ENCODE measurements at places on chromosomes 2 and 18.

DNA sequence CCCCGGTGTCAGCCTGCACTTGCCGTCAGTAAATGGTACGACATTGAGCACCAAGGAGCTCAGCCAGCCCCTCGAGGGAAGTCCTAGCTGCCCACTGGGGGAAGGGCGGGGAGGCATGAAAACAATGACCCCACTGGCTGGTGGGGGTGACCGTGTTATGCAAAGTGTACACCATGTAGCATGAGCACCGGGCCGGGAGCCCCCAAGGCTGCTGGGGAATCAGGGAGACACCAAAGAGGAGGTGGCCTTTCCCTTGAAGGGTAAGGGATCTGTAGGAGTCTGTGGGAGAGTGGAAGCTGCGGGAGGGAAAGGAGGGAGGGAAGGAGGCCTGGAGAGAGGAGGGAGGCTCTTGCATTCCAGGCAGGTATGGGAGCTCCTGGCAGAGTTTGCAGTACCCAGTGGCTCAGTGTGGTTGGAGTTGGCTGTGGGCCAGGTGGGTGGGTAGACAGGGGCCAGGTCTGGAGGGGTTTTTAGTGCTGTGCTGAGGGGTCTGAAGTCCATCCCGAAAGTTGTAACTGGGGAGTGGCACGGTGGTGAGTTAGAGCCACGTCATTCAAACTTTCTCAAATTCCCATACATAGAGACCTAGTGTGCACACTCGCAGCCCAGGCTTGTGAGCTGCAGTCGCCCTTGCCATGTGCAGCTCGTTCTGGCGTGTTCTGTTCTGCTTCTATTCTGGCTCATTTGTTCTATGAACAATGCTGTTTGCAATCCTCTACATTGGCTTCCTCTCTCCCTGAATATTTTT lies 22.4 kb downstream of the RRM2 start:
- DNase-seq, result no peak

GRCh38 chr2:25323042-25323514 lies 18.6 kb downstream of the DNMT3A start:
- peak; percentile 81 for DNase-seq

- DNase-seq, result no peak
Measured at GRCh38 chr2:141508806-141509595, 621.8 kb downstream of the LRP1B start.

DNA sequence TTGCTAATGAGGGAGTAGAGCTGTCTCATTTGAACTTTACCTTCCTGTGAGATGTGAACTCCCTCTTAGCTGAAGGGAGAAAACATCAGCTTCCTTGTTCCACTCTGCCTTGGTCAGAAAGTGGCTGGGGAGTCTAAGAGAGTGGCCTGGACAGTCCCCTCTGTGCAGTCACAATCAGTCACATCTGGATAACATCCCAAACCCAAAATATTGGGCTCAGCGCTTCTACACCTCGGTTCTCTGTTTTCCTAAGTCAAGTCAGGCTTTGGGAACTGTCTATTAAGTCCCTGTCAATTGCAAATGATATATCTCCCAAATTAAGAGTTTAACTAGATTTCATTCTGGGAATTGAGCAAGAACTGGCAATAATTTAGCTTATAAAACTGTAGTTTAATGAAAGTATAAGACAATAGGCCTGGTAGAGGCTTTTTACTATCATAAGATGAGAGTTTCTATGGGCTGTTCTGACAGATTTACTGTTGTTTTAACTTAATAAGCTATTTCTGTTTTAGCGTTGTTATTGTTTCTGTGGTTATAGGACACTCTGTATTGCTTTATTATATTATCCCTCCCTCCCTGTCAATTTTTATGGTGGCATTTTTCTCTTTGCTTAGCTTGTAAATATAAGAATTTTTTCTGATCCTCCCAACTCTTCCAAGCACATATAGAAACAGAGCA lies 135.1 kb upstream of the LHCGR start:
- no peak for DNase-seq

- DNase-seq, result no peak
Measured at GRCh38 chr2:233813236-233814055, 35.3 kb downstream of the MROH2A start.

DNA sequence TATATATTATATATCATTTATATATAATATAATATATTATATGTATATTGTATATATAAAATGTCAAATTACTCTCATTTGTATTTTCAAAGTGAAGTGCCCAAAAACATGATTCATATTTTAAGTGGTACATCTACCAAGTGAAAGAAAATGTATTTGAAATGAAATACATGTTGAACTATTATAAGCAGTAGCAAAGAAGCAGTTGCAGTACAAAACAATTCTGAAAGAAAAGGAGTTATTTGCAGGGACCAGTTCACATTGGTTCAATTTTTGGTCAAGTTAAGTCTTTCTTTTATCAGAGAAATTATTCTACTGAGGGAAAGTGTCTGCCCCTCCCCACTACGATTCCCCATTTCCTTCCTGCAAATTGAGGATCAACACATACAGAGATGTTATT lies 51.9 kb downstream of the APLF start:
- no peak for DNase-seq

DNA sequence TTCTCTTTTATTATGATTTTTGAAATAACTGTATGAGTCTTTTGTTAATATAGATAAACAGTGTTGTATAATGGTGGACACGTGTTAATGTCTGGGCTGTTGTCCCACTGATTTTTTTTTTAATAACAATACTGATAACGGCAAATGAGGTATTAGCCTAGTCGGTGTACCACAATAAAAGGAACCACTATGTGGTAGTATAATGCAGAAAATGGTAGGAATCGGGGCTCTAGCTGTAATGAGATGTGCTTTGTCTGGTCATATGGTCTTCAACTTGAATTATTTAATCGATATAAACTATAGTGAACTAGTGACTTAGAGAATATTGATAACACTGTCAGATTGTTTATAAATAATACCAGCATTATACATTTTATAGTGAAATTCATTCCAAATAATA lies 517.9 kb upstream of the SPHKAP start:
- no peak for DNase-seq

DNA sequence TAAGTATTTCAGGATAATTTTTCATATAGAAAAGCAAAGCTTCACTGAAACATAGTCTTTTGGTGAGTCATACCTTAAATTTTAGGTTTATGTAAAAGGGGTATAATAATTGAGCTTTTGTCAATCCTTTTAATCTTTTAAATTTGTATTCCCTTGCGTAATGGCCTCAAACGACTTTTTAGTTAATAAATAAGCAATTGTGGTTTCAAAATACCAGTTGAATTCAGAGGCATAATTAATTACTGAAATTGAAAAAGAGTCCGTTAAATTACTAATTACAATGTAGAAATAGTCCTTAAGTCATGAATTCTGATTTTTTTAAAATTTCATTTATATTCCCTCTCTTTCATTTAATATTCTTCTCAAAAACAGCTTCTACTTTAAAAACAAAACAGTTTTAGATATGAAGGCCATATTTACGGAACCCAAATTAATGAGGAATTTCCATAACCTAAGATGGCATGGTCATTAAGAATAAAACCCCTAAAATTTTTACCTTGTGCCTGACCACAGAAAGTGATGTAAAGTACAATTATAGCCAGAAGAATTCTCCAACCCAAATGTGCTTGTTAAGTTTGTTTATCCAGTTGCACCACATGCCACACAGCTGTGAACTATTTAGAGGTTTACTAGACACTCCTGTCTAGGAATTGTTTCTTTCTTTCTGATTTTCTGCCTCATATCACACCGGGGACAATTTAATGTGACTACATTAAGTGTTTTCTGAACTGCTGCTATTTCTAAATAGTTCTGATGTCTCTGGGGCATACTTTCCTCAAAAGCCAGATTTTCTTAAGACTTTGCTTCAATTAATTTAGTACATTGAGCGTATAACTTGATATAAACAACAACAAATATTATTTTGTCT lies 60.7 kb upstream of the ITGA4 start:
- no peak for DNase-seq

GRCh38 chr18:11987527-11987926 lies 6.2 kb downstream of the IMPA2 start:
- no peak for DNase-seq

DNA sequence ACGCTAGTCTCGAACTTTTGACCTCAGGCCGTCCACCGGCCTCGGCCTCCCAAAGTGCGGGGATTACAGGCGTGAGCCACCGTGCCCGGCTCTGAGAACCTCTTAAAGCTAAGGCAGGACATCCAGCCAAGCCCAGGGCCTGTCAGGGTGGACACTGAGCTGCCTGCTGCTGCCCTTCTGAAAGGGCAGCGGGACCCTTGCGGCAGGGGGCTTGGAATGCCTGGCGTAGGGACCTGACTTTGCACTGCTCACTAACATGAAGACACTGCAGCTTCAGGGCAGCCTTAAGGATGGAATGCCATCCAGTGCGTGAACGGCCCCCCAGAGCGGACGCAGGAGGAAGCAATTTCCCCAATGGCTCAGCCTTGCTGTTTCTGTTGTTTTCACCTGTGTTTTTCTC lies 9.0 kb downstream of the CYS1 start:
- no peak for DNase-seq

DNA sequence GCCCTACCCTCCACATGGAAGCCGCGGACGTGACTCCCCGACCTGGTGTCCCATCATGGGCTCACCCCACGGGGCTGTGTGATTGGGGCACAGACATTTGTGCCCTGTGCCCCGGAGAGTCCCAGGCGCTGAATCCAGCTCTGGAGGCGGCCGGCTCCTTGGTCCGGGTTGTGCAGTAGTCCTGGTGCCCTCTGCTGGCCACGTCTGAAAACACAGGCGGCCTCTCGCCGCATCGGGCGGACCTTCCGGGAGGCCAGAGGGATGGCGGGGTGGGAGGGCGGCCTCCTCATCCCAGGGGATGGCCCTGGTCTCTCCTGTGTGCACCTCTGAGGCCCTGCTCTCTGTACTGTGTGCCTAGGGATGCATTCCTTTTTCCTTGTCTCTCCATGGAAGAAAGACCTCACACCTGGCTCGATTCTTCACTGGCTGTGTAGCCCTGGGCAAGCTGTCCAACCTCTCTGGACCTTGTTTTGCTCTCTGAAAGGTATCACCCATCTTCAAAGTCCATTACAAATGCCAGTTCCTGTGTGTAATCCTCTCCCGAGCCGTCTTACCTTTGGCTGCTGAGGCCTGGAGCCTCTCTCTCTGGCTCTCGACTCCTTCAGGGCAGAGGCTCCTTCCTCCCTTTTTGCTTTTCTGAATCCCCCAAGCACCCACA lies 27.6 kb downstream of the CELF4 start:
- DNase-seq, result peak; percentile 13

Data from CD4-positive, alpha-beta T cell treated with Interleukin-10 for 1 hour (primary cell).